Stimulated activated naive CD8-positive, alpha-beta T cell treated with anti-CD3 and anti-CD28 coated beads, Interleukin-15, amount 100 ng/mL, for 72 hours (primary cell): ENCODE measurements at places on chromosomes 12 and 14.

DNA sequence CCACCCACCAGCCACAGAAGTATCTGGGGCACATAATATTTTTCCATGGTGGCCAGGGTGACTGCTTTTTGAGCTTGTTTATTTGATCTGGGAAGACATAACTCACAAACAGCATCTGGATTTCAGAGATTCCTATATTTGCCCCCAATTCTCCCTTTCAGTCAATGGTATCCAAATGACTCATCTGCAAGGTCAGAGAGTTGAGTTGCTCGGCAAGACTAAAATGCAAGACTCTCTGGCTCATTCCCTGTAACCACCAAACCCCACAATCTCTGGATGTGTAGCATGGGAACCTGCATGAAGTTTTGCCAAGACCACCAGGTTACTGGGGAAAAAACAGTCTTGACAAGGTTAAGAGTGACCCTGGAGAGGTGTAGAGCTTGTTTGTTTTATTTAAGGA lies 174.9 kb upstream of the FAR2 start:
- no peak for DNase-seq

DNA sequence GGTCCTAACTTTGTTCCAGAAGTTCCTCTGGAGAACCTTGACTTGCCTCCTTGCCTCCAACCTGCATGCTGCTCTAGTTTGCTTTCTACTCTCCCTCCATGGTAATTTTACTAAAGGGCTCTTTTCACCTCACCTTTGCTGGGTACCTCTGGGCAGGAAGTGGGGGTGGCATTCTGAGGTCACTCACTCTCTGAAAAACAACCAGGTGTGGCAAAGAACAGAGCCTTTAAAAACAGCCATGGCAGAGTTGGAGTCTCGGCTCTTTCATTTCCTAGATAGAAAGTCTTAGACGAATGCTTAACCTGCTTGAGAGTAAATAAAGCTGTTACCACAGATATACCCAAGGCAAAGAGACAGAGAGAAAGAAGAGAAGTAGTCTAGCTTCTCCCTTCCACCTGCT lies 827.9 kb downstream of the BCL11B start:
- DNase-seq, result no peak

DNA sequence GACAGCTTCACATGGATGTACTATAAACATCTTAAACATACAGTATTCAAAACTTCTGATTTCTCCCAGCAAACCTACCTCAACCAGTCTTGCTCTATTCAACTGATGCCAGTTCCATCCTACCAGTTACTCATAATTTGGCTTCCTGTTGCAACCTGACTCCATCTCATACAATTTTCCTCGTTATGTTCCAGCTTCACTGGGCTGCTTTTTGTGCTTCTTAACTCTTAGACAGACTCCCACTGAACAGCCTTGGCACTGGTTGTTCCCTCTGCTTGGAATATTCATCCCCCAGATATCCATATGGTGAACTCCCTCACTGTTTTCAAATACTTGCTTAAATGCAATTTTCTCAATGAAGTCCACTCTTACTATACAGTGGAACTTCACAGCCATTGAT lies 249.2 kb downstream of the AEBP2 start:
- no peak for DNase-seq

- no peak for DNase-seq
Measured at GRCh38 chr12:28367326-28367725, 177.1 kb downstream of the CCDC91 start.
